ENCODE measurements at places on chromosomes 4 and X. TPM values are rescaled to one million over a fixed set of nuclear protein-coding genes. Genes with fewer than 3 reads are reported as not detected.

Gene QRFPR
- total RNA-seq, result not detected

Gene C4orf54
- not detected for total RNA-seq

DNA sequence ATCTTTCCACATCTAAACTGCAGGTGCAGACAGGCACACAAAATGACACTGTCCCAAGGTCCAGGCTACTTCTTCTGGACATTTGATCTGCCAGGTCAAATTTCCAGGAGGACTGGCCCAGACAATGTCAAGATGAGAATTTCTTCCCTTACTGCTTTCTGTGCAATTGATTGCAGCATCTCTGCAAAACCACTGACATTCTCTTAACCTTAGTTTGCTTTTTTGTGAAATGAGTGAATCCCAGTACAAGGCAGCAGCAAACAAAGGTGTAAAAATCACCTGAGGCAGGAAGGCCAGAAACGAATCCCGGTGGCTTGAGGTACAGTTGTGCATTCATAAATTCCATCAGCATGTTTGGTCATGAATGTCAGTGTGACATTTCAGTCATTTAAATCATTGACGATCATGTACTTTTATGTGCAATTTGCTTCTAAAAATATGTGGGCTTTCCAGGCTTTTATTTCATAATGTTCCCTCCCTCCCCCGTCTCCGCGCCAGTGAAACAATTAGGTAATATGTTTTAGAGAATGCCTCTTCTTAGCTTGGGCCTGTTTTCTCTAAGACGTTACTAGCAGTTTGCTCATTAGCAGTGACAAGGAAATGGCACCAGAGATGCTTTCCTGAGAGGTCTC is 39.1 kb downstream of the NHS start:
- no peaks in the 10 kb centered on the region for H3K4me1 ChIP-seq
- no peaks in the 10 kb centered on the region for H3K27me3 ChIP-seq
- H3K27ac ChIP-seq, result no peak overlapping the region
- no peaks in the 10 kb centered on the region for H3K36me3 ChIP-seq
- DNase-seq, result no peak
- no peak overlapping the region for H3K4me3 ChIP-seq

GRCh38 chr4:3721627-3722026 is 44.6 kb upstream of the ADRA2C start:
- H3K4me1 ChIP-seq, result no peaks in the 10 kb centered on the region
- H3K27me3 ChIP-seq, result peaks cover 9% of the 10 kb centered on the region
- no peak for DNase-seq
- no peak overlapping the region for H3K27ac ChIP-seq
- H3K4me3 ChIP-seq, result no peak overlapping the region

GRCh38 chr4:147780137-147780777 is 48.4 kb downstream of the ARHGAP10 start:
- peaks cover 3% of the 10 kb centered on the region for H3K4me1 ChIP-seq
- H3K4me3 ChIP-seq, result no peak overlapping the region
- H3K36me3 ChIP-seq, result no peaks in the 10 kb centered on the region
- no peak overlapping the region for H3K27ac ChIP-seq

GRCh38 chrX:154443992-154444754 is at the start of gene FAM50A:
FAM50A (plus strand) TSS chrX:154444141; CDS start chrX:154444236, 95 bp downstream.
- peaks cover 11% of the 10 kb centered on the region for H3K36me3 ChIP-seq
- H3K27me3 ChIP-seq, result no peaks in the 10 kb centered on the region
- peaks cover 22% of the 10 kb centered on the region for H3K4me1 ChIP-seq

- DNase-seq, result no peak
- no peak overlapping the region for H3K27ac ChIP-seq
- H3K4me3 ChIP-seq, result no peak overlapping the region
- H3K36me3 ChIP-seq, result no peaks in the 10 kb centered on the region
- no peaks in the 10 kb centered on the region for H3K27me3 ChIP-seq
- H3K4me1 ChIP-seq, result peaks cover 1% of the 10 kb centered on the region
These were observed 245.9 kb downstream of the CRLF2 start for GRCh38 chrX:966396-967070.

GRCh38 chrX:102650903-102651241 is 411 bp upstream of the GPRASP1 start:
- H3K27me3 ChIP-seq, result no peaks in the 10 kb centered on the region
- H3K27ac ChIP-seq, result peak overlapping the region; percentile 85
- peak overlapping the region; percentile 81 for H3K4me3 ChIP-seq
- H3K36me3 ChIP-seq, result no peaks in the 10 kb centered on the region

Measured in activated CD4-positive, alpha-beta T cell treated with anti-CD3 and anti-CD28 coated beads, Interleukin-2, amount 10 ng/mL, durations not matched to agents 7 days and 5 days (primary cell).